ENCODE measurements at places on chromosomes 1 and 21.
A peak's percentile ranks its signal among the peaks of the same experiment; 100 is the strongest.

GRCh38 chr1:171212607-171213351, 27.7 kb downstream of the FMO2 start:
- DNase-seq: no peak

DNA sequence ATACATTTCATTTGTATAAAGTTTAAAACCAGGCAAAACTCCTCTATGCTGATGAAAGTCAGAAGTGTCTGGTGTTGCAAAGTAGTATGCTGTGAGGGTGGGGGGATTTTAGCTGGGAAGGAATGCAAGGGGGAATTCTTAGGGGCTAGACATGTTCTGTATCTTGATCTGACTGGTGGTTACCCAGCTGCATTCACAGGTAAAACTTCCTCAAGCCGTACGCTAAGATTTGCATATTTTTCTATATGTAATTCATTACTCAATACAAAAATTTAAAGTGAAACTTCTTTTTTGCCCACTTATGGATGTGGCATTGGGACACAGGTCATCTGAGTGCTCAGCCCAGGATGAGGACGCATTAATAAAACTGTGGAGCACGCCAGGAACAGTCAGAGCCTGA, 323.3 kb downstream of the PAPPA2 start:
- DNase-seq: no peak

DNA sequence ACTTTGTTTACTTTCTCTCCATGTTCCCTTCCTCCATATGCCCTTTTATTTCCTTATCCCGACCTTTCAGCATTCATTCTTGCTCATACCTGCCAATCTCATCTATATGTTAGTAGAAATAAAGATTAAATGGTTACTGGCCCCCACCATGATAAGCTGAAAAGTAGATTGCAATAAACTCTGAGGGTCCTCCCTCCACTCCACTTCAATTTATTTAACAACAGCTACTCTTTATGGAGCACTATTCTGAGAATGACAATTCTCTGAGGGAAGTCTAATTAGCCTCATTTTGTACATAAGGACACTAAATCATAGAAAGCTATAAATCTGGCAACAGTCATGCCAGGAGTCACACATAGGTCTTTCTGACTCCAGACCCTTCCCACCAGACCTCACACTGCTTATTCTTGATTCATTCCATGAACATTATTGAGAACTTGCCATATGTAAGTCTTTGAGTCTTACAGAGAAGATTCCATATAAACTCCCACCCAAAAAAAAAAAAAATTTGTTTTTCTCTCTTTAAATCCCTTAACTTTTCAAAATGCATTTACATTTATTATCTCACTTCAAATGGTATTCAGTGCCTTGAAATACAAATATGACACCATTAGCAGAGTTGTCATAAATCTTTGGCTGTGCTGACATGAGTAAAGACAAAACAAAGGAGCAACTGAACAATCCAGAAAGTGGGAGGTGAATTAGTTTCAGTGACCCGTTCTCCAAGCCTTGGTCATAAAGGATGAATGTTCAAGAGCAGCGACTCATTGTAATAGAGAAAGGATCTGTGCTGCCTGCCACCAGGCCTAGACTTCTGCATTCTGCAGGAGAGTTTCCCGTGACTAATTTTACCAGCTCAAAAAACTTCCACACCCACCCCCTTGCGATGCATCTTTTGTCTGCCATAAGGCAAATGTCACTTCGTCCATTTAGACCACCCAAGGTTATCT, 28.5 kb downstream of the PALMD start:
- DNase-seq: no peak

- no peak for DNase-seq
These were observed 7.5 kb upstream of the G0S2 start for GRCh38 chr1:209667708-209668107.

GRCh38 chr1:206014601-206015000, 9.1 kb downstream of the CTSE start:
- no peak for DNase-seq

DNA sequence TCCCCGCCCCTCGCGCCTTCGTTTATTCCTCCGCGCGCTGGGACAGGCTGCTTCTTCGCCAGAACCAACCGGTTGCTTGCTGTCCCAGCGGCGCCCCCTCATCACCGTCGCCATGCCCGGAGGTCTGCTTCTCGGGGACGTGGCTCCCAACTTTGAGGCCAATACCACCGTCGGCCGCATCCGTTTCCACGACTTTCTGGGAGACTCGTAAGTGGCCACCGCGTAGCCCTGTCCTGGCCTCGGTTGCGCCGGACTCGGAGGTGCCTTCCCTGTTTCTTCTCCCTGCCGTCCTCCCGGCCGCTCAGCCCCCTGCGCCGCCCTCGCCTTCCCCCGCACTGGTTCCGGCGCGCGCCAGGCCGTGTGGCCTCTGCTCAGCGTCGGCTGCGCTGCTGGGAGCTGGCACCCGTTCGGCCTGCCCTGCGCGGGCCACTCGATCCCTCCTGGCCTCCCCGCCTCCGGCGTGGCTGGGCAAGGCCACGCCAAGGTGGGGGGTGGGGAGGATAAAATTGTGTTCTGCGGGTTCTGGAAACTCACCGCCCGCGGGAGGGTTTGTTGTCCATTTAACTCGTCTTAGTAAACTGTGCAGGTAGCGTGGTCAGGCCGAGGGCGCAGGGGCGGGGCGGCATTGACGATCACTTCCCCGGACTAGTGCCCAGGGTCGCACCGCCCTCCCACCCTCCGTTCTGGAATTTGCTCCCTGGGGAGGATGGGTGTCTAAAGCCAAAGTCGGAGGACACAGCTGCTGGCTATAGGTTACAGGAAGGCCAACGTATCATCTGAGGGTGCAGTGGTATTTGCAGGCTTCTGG, at the start of gene PRDX6:
PRDX6 (plus strand) TSS at position 50 of the 808 bp plus-strand sequence; CDS start at position 113, 63 bp downstream.
- peak; percentile 86 for DNase-seq
